Right renal pelvis (tissue), 4 donors: ENCODE measurements at places on chromosomes 3 and 15. TPM values are rescaled to one million over a fixed set of nuclear protein-coding genes. Genes with fewer than 3 reads are reported as not detected.

DNA sequence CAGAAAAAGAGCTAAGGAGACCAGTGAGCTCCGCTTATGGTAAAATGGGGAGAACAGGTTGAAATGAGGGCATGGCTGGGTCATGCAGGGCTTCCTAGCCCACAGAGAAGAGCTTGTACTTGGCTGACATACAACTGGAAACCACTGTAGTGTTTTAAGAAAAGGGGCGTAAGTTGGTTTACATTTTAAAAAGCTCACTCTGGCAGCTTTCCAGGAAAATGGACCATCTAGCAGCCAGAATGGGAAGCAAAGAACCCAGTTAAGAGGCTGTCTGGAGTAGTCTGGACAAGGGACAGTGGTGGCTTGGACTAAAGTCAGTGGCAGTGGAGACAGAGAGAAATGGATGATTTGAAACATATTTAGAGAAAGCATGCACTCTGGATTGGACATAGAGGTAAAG lies 1.9 kb downstream of the MORC1 start:
- DNase-seq, result no peak

DNA sequence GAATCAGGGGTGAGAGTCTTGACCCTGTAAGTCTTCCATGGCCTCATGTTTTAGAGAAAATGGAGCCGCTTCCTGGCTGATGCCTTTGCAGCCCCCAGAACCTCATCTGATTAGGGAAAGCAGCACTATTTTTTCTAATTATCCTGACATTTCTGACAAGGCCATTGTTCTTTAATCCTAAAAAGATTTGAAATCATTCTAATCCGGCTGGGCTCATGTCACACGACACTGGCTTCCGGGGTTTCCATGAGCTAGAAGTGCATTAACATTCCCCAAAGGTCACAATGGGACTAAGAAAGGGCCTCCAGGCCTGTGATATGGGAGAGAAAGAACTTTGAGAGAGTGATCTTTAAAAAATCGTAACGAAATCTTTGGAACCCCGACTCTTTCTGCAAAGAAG lies 33.1 kb downstream of the RBP2 start:
- no peak for DNase-seq

Gene ZNF385D
- polyA plus RNA-seq, result 15.1 TPM

- no peak for DNase-seq
Observed at GRCh38 chr15:93201940-93202339, 112.9 kb upstream of the RGMA start.

GRCh38 chr3:40875581-40875980 lies 323.7 kb upstream of the CTNNB1 start:
- DNase-seq, result no peak

- DNase-seq, result no peak
Observed at GRCh38 chr15:67095912-67096311, 30.5 kb downstream of the SMAD3 start.

- DNase-seq, result no peak
Observed at GRCh38 chr3:138593488-138594149, 441 bp downstream of the CEP70 start.

- DNase-seq, result no peak
Observed at GRCh38 chr3:166209701-166210100, 372.5 kb upstream of the BCHE start.

Gene LYZL4
- polyA plus RNA-seq, result not detected

Gene RBSN
- polyA plus RNA-seq, result 24.8 TPM

- DNase-seq, result no peak
Observed at GRCh38 chr15:41557673-41558399, 1.2 kb upstream of the TYRO3 start.

GRCh38 chr3:33848624-33849347 lies 50.4 kb downstream of the PDCD6IP start:
- DNase-seq, result no peak

- no peak for DNase-seq
Observed at GRCh38 chr3:124786511-124787241, 56.4 kb downstream of the UMPS start.

Gene NDUFB5
- 202 TPM for polyA plus RNA-seq

Gene SEMA3B
- polyA plus RNA-seq, result 91.7 TPM

Gene PLA2G4D
- not detected for polyA plus RNA-seq

DNA sequence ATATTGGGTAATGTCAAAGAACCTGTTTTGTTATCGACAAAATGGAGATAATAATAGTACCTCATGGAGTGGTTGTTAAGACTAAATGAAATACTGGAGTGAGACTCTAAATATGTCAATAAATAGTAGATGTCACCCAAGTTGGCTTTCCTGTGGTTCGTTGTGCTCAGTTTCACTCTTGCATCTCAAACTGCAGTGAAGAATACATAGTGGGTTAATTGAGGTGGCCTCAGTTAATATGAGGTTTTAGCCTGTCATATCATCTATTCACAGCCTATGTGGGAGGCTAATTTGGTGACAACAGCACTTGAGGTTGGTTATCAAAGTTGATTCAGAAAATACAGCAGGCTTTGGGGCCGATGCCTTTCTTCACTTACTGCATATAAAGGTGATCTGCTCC lies 485.5 kb upstream of the SUCLG2 start:
- no peak for DNase-seq

- DNase-seq, result no peak
Observed at GRCh38 chr15:59561547-59561946, 50.0 kb upstream of the GCNT3 start.

- no peak for DNase-seq
Observed at GRCh38 chr15:51848811-51849210, 19.4 kb downstream of the TMOD3 start.

DNA sequence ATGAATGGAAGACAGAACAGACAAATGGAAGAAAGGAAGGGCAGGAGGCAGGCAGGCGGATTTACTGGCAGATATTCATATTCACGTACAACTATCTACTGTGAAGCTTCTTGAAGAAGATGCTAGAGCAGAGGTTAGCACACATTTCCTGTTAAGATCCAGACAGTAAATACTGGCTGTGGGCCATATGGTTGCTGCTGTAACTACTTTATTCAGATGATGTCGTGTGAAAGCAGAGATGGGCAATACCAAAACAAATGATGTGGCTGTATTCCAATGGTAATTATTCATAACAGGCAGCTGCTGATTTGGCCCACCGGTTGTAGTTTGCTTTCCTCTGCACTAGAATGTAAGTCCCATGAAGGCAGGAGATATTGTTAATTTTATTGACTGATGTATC lies 115.7 kb upstream of the PRTG start:
- DNase-seq, result no peak

DNA sequence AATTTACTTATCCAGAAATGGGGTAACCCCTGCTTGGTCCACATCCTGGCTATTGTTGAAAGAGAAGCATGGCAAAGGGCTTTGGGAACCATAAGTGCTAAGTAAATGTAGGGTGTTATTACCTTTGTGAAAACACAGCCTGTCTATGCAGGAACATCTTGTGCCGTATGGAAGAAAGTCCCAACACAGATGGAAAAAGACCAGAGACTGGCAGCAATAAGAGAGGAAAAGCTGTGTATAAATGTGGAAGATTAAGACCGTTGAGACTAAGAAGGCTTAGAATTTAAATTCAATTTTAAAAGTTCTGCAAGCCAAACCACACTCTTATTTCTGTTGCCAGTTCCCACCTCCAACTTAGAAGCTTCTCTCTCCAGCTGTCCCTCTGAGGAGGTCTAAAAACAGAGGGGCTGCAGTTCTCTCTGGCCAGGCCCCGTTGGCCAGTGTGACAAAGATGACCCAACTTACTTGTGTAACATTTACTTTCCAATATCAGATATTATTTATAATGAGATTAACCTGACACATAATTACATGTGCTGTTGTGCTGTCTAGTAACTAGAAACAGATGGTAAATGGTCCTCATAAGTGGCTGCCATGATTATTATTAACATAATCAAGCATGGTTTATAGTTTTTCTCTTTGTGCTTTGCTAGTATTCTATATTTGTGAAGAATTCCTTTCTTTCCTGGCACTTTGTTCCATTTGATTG lies 7.0 kb downstream of the MINDY4B start:
- no peak for DNase-seq

Gene TNFSF10
- polyA plus RNA-seq, result 49.7 TPM

Gene CEP152
- 6.1 TPM for polyA plus RNA-seq

- DNase-seq, result no peak
Observed at GRCh38 chr3:59266551-59266950, 216.7 kb upstream of the CFAP20DC start.

DNA sequence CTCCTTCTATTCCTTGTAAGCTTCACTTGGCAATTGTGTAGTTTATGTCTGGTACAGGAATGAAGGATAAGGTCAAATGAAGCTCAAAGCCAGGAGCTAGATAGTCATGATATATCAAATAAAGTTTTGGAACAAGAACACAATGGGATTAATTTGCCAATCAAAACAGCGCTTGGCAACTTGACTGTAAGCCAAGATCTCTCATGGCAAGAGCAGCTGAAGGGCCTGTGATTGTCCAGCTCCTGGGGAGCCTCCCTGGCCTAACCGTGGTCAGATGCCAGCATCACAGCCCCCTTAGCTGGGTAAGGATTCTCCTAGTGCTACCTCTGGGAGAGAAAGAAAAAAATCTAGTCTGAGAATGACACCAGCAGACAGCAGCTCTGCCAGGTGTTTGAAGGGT lies 97.2 kb downstream of the LIPC start:
- no peak for DNase-seq

DNA sequence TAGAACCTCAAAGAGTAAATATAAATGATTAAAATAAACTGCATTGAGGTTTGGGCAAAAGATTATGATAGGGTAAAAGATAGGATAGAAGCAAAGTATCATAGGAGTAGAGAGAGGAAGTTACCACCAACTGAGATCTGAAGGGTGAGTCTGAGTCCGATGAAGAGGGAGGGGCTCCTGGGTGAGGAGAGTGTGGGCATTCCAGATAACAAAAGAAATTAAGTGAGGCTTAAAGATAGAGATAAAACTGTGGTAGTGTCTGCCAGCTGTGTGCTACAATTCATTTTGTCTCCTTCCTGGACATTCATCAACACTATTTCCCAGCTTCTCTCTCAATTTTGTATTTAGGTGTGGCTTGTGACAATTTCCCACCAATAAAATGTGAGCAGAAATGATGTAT lies 343.0 kb upstream of the PLSCR5 start:
- DNase-seq, result no peak

DNA sequence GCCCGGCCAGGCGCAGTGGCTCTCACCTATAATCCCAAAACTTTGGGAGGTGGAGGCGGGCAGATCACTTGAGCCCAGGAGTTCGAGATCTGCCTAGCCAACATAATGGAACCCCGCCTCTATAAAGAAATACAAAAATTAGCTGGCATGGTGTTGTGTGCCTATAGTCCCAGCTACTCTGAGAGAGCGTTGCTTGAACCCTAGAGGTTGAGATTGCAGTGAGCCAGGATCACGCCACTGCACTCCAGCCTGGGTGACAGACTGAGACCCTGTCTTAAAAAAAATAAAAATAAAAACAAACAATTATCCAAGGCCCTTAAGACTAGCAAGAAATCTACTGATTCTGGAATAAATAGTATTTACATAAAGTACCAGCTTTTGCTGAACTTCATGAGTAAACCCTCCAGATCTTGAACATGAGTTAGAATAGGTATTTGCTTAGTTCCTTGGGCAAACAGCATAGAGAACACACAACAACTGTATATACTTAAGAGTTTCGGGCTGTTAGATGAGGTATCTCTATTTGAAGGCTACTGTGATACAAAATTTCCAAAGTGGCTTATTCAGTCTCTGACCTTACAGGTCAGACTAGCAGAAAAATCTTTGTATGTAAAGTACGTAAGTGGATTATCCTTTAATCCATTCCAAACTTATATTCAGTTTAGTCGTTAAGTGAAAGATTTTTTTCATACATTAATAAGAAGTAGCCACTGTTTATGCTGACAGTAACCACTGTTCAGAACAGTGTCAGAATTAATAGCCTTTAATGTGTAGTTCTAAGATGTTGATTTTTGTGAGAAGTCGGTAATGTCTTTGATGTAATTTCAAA lies 171.1 kb upstream of the CGNL1 start:
- DNase-seq, result no peak

DNA sequence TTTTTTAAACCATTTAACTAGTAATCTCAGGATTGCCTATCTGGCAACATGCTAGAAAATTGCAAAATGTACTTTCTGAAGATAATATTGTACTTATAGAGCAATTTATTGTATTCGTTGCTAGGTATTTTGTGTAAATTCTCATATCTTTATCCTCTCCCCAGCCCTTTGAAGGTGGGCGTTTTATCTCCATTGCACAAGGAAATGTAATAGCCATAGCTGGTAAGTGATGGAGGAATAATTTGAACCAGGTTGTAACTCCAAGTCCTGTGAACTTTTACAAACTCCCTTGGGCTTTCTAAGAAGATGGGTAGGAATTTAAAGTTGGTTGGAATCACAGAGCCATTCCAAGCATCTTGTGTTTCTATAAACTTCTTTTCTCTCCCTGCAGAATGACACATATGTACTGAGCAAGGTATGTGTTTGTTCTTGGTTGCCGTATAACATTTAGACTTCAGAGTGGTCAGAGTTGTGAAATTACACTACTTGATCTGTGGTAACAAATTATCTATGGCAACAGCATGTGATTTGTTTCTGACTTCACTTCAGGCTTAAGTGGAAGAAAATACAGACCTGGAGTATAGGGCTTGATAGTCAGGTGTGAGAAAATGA lies 170.9 kb downstream of the AKAP13 start:
- DNase-seq, result no peak

DNA sequence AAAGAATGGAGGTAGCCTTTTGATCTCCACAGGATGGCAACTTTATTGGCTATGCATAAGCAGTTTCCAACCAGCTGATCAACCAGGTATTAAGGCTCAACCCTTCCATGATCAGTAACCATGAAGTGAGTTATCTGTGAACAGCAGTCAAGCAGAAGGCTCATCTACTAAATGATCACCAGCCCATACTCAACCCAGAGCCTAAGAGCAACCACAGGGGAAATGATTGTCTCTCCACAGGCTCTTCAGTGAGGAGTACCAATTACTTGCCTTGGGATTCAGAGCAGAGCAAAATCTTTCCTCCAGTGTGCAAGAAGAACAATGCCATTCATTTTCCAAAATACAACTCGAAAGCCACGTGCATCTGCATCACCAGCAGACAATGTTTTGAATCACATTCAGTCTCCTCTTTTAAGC lies 754.8 kb downstream of the ROBO1 start:
- no peak for DNase-seq

Gene DPPA4
- polyA plus RNA-seq, result 3.4 TPM

DNA sequence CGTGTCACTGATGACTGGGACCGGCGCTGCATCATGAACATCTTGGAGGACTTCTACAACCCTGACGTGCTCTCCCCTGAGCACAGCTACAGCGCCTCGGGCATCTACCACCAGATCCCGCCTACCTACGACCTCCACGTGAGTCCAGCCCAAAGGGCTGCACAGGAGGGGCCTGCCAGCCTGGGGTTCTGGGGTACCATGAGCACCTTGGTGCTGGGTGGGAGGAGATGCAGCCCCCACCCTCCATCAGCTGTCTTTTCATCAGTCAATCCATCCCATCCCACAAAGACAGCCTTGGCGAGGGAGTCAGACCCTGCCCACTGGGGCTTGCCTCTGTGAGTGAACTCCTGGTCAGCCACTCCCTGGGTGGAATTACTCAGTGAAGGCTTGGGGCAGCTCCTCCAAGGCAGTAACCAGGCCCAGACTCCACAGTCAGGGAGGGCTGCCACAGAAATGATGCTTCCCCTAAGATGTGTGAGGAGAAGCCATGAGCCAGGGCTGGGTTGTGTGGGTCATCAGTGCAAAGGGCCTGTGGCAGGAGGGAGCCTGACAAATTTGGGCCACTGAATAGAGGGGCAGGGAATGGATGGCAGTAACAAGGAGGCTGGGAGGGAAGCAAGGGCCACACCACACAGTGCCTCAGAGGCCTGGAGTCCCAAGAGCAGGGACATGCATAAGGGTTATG lies 47.9 kb downstream of the SEMA3G start:
- DNase-seq, result no peak

GRCh38 chr3:156148946-156149381 lies 28.6 kb downstream of the KCNAB1 start:
- no peak for DNase-seq

GRCh38 chr15:58469432-58470353 lies 37.9 kb downstream of the LIPC start:
- no peak for DNase-seq
